ENCODE measurements at places on chromosomes 5 and 9.

GRCh38 chr5:60533789-60534188, 166.2 kb downstream of the DEPDC1B start:
- no peak for DNase-seq

GRCh38 chr5:67808340-67808739, 407.2 kb upstream of the PIK3R1 start:
- DNase-seq: no peak

DNA sequence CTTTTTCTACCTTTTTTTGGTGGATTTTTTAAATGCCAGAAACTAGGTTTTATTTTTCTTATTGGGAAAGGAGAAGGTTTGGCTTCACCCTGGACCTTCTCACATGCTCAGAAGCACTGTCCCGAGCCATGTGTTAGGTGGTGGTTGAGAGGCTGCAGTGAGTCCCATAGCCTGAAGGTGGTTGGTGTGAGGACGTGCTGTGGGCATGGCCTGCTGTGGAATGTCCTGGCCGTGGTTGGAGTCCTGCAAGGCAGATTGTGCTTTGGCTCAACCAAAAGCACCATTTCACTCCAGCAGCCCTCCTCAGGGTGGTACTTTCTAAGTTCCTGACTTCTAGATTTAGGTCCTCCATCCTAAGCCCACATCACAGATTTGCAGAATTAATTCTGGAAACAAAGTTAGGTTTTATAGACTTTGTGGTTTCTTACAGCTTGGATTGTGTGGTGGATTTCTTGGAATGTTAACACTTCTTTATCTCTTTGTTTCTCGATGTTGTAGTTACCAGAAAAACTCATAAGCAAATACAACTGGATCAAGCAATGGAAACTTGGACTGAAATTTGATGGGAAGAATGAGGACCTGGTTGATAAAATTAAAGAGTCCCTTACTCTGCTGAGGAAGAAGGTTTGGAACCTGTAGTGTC, 22.6 kb downstream of the OTULIN start:
- no peak for DNase-seq

DNA sequence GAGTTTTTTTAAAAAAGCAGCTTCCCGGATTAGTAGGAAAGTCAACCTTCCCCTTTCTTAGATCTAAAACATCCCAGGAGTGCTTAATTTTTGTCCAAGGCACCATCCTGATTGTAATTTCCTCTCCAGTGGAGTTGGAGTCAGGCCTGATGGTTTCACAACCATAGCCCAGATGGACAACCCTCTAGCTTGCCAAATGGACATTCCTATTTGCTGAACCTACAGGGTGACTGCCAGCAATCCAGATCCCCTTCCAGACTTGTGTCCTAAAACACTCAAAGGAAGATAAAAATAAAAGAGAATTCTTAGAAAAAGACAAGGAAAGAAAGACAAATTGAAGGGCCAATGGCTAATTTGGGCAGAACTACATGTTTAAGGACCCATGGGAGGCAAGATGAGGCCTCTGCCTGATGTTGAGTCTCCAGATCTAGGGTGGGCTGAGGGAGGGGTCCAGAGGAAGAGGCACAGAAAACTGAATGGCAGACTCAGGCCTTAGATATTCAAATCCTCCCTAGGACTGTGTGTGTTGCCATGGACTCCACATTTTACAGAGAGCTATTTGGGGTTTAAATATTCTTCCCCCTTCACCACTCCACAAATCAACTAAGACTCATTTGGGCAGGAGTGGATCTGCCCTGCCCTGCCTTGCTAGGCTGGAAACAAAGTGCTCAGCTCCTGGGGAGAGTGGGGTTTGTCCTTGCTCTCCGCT, 38.5 kb upstream of the SLC44A1 start:
- DNase-seq: no peak

GRCh38 chr9:8860925-8861324, 1061.3 kb upstream of the DMAC1 start:
- no peak for DNase-seq

- no peak for DNase-seq
Observed at GRCh38 chr9:104992659-104993058, 64.7 kb upstream of the ABCA1 start.

DNA sequence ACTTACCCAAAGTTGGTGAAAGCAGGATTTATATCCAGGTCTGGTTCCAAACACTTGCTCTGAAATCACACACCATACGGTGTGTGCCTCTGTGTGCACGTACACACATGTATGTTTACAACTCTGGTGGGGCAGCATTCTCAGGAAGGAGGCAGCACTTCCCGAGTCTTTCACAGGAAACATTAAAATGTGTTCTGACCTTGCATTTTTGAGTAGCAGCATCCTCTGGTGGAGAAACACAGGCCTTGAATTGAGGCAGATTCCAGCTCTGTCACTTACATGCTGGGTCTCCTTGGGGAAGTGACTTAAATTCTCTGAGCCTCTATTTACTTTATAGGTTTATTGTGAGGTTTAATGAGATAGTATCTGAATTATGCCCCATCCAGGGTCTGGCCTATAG, 126.4 kb downstream of the RGS3 start:
- DNase-seq: no peak

Measured in NCI-H748 treated with DMSO at 0.1 percent for 48 hours (cell line).